PC-9 (cell line): ENCODE measurements at places on chromosomes 2 and 18. TPM values are rescaled to one million over a fixed set of nuclear protein-coding genes. Genes with fewer than 3 reads are reported as not detected.

Gene UNC80
- total RNA-seq = not detected in 2 replicates

DNA sequence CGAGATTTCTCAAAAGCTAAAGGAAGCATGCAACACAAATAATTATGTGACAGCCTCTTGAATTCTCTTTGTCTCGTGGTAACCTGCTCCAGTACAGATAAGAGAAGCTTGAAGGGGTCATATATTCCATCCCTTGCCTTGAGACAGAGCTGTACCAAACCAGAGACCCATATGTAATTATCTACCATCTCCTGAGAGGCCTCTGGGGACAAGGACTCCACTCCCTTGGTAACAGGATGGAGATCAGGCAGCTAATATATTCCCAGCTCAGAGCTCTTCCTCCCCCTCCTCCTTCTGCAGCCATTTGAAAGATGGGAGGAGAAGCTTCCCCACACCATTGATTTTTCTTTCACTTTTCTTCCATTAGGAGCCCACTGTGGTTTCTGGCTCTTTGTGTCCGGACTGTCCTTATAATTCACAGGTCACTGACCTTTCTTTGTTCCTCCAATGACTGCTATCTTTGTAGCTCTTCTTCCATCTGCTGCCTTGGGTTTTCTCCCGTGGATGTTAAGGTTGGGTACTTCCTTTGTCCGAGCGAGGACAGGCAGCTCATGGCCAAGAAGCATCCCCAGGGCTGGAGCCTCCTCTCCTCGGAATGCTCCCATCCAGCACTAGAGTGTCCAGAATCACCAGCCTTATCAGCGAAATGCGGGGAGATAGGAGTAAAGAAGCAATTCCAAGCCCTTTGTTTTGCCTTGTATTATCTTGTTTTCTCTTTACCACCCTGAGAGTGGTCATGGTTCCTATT is 72.6 kb upstream of the STPG4 start:
- DNase-seq = no peak

- no peak for DNase-seq
Observed at GRCh38 chr2:127421871-127422558, 3.8 kb downstream of the PROC start.

DNA sequence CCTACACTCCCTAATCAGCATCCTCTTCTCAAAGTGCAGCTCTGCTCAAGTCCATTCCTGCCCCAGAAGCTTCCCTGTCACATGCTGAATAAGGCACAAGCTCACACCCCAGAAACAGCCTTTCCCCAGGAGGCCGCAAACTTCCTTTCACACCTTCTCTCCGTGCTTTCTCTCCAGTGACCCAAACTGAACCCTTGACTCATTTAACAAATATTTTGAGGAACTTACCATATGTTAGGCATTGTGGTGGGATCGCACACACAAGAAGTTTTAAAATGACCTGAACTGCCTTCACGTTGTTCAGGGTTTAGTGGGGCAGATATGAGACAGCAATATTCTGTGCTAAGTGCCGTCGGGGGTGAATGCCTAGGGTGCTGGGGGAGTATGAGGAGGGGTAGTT is 161.3 kb downstream of the INSIG2 start:
- DNase-seq = no peak

DNA sequence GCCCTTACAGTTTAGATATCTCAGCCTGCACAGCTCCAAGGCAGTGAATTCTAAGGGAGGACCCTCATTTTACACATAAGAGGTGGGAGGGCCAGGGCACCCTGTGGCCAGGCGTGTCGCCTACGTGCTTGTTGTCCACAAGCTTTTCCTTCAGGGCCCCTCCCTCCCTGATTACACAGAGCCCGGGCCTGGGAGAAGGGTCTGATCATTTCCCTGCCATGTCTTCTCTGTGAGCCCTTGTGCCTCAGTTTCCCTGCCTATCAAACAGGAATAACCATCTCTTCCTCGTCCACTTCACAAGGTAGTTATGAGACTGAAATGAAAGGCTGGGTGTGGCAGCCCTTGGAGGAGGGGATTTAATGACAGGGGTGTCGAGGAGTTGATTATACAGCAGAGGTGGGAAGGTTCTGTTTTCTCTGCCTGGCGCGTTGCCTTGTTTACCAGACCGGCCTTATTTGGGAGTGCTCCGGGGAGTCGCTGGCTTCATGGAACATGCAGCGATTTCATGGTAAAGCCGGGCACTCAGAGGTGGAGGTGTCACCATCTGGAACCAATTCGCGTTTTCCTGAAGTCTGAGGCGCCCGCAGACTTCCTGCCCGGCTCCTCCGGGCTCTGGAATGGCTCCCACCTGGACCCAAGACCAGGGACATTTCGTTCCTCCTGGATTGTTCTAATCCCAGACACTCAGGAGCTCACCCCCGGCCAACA is 208.9 kb downstream of the KLHL29 start:
- no peak for DNase-seq

DNA sequence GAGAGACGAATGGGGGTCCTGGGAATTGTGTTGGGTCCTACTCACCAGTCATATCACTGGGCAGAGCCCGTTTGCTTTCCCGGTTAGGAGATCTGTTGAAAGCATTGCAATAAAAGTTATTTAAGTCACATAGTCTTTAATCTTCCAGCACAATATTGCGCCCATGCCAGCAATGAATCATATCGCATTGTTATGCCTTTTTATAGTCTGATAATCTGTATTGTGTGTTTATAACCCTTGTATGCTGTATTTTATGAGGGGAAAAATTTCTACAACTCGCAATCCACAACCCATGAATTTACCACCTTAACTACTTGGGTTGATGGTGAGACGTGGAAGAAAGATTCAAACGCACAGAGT is 211.9 kb upstream of the SMIM21 start:
- DNase-seq = no peak

GRCh38 chr2:70461414-70461813 is 92.2 kb downstream of the TGFA start:
- DNase-seq = no peak

DNA sequence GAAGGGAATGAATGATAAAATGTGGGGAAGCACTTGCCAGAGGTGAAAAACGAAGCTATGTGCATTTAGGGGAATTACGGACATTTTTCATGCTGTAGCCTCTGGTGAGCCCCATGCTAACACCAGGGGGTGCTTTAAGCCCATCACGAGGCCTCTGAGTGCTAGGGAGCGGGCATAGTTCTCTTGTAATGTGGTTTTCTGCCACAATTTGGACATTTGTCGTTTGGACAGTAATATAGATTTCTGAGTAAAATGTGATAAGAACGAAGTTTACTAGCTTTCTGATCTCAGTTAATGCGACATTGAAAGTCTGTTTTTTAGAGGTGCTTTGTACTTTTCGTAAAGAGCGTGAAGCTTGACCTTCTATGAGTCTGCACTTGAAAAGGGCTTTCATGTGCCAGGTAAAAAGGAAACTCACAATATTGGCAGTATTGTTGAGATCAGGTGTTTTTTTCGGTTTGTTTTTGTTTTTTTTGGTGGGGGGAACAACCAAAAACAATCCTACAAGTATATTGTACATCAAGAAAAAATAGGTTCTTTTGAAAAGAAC is 50.6 kb downstream of the TRAF3IP1 start:
- DNase-seq = no peak

DNA sequence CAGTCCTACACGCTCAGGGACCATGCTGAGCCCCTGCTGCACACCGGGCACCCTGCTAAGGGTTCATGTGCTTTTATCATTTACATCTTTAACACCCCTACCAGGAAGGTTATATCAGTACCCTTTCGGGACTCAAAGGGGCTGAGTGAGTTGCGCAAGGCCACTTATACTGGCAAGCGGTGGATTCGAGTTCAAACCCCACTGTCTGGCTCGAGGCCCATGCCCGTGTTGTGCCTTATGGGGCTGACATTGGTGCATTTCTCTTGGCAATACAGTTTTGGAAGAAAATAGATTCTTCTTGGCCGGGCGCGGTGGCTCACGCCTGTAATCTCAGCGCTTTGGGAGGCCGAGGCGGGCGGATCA is 69.5 kb upstream of the MAP4K4 start:
- DNase-seq = no peak

GRCh38 chr18:76960528-76961035 is 138.2 kb downstream of the ZNF236 start:
- no peak for DNase-seq
